Fibroblast of lung (primary cell): ENCODE measurements at places on chromosomes 16 and 17. TPM values are rescaled to one million over a fixed set of nuclear protein-coding genes. Genes with fewer than 3 reads are reported as not detected.

The FASN gene
- total RNA-seq: 85.0 and 242 TPM in 2 replicates

DNA sequence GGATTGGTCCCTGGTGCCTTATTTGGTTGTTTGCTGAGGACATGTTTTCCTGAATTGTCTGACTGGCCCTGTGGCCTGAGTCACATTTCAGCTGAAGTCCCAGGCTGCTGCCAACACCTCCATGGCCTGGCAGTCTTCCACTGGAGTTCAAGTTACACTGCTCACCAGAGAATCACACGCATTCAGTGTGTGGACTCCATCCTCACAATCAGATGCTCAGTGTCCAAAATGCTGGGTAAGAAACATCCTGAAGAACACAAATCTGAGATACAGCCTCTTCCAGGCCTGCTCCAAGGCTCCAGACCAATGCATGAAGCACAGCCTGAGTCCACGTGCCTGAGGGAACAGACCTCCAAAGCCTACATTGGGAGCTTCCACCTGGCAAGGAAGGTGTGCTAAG is 19.2 kb downstream of the CD300LB start:
- peak; percentile 7 for DNase-seq

- peak; percentile 65 for DNase-seq
Measured at GRCh38 chr16:83002351-83003334, 375.9 kb downstream of the CDH13 start.

DNA sequence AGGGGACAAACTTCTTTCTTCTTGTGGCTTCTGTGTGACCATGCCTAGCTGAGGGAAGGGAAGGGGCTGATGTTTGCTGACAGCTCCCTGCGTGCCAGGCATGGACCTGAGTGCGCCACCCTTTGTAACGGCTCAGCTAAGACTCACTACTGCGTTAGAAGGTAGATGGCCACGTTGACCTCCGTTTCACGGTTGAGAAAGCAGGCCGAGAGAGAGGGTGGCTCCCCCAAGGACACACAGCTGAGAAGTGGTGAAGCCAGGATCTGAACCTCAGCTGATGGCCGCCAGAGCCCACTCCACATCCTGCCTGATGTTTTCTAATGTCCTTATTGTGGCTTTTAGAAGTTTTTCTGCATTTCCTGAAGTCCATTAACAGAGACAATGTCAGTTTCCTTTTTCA is 45.1 kb downstream of the RGS9 start:
- DNase-seq: no peak

DNA sequence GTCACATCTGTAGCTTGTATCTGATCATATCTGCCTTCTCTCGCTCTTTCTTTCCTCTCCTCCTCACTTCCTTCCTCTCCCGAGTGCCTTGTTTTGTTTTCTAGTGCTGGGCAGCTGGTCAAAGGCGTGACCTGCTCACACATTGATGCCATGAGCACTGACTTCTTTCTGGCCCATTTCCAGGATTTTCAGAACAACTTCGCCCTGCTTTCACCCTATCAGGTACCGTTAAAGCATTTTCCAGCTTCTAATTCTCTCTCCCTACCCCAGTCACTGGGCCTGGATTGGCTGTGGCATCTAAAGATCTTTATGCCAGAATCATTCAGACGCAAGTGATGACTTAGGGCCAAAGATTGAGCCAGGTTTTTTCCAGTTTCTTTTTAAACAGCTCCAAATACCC is 55.5 kb downstream of the OTOA start:
- no peak for DNase-seq

GRCh38 chr17:8426094-8426720 is 9.5 kb upstream of the NDEL1 start:
- DNase-seq: no peak

DNA sequence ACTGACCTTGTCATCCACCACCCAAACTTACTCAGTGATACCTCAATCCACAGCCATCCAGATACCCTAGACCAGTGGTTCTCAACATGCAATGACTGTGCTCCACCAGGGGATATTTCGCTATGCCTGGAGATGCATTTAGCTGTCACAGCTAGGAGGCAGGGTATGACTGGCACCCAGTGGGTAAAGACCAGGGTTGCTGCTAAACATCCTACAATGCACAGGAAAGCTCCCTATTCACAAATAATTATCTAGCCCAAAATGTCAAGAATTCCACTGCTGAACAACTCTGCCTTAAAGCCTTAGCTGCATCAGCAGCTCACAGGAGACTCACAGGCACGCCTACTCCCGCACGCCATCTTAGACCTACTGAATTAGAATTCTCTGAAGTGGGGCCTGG is 212.6 kb downstream of the GRIN2A start:
- DNase-seq: no peak

The RAP1GAP2 gene
- total RNA-seq: 0.33 and 0.51 TPM in 2 replicates

- no peak for DNase-seq
Measured at GRCh38 chr17:40447148-40447644, 3.9 kb downstream of the IGFBP4 start.

The CD19 gene
- total RNA-seq: under 0.01 and 0.26 TPM in 2 replicates

- no peak for DNase-seq
Measured at GRCh38 chr17:38327936-38328335, 15.8 kb downstream of the GPR179 start.

- DNase-seq: no peak
Measured at GRCh38 chr17:37284191-37284590, 91.6 kb upstream of the C17orf78 start.

The KIF2B gene
- total RNA-seq: not detected in 2 replicates

DNA sequence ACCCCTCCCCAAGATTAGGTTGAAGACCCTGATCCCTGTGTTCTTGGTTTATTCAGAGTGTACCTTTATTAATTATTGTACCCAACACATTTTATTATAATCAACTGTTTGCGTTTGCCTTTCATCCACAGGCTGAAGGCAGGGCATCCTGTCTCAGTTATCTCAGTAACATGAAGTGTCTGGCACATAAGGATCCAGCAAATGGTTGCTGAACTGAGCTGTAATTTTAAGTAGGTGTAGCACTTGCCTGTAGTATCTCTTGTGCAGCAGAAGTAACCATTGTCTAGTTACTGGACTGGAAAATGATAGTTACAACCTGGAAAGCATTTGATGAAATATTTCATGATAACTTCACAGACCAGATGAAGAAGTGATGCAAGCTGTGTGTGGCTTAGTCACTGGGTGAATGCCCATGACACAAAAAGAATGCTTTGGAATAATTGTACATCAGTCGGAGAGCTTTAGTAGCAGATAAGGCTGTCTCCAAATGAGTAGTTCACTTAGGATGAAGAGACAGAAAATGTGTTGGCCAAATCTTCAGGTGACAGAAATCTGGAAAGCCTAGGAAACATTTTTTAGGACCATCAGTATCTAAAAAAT is 56.6 kb downstream of the ESRP2 start:
- DNase-seq: no peak

DNA sequence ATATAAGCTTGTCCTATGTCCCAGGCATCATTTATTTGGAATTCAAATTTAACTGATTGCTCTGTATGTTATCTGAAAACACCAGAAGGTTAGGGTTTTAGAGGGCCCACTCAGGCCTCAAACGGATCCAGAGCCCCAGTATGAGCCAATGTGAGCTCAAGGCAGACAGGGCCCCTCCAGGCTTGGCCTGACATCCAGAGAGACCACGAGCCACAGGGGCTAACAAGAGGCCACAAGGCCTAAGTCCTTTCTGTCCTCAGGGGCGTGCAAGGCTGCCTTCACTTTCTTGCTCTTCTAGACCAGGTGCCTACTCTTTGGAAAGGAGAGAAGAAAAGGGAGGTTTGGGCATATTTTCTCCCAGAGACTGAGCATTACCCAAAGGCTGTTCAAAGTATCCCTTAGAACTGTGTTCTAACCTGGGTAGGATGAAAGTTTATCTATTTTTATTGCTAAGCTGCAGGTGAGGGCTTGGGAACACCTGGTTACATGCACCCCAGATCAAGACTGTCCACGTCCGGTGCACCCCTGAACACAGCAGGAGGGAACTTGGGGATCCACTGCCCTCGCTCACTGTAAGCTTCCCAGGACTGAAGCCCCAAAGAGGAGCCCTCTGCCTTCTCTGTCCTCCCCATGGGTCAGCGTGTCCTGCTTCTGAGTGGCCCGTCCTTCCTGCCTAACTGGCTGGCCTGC is 1.5 kb upstream of the ENGASE start:
- no peak for DNase-seq

- no peak for DNase-seq
Measured at GRCh38 chr17:19238167-19238505, 970 bp downstream of the EPN2 start.

DNA sequence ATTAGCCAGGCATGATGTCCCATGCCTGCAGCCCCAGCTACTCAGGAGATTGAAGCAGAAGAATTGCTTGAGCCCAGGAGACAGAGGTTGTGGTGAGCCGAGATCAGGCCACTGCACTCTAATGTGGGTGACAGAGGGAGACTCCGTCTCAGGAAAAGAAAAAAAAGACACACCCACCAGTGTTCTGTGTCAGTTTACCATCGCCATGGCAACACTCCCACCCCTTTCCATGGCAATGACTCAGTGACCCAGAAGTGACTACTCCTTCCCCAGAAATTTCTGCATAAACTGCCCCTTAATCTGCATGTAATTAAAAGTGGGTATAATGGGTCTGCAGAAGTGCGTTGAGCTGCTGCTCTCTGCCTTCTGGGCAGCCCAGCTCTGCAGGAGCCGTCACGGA is 4.0 kb upstream of the ZC3H18 start:
- peak; percentile 72 for DNase-seq

GRCh38 chr17:16415031-16415924 is at the start of gene TRPV2:
TRPV2 (plus strand) TSS chr17:16415571; CDS start chr17:16417669, 2,098 bp downstream.
- no peak for DNase-seq

GRCh38 chr17:18257982-18258355 is 569 bp downstream of the FLII start:
- peak; percentile 71 for DNase-seq

The TMEM100 gene
- 1.7 and 2.6 TPM in 2 replicates for total RNA-seq

DNA sequence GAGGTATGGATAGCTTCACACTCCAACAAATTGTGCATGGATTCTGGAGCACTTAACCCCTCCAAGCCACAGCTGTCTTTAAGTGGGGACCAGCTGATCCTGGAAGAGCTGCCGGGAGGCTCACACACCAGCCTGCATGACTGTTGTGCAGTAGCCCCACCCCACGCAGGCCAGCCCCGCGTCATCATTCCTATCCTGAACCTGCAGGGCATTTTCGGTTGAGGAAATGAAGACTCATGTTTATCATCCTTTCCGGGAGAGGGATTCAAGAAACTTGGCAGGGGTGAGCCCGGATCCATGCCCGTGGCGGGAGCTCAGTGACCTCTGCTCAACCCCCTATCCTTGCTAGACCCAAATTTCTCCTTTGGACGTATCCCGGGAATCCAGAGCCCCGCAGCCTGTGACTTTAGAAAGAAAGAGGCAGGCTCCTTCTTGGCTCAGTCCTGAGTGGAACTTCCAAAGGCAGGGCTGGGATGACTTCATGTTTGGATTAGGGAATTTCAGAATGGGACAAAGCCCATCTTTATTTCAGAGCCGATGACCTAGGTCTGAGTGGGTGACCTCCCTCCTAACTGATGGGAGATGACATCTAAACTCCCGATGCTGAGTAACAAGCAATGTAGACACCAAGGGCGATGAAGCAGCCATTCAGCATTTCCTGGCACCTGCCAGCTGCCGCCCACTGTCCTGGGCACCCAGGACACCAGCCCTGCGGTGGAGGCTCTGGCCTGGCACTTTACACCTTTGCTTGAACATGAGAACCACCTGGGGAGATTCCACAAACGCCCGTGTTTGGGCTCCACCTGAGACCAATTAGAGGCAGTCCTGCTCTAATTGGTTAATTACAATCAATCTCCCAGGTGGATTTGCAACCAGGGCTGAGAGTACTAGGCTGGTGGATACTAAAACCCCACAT is 43.3 kb upstream of the CMIP start:
- peak; percentile 11 for DNase-seq

DNA sequence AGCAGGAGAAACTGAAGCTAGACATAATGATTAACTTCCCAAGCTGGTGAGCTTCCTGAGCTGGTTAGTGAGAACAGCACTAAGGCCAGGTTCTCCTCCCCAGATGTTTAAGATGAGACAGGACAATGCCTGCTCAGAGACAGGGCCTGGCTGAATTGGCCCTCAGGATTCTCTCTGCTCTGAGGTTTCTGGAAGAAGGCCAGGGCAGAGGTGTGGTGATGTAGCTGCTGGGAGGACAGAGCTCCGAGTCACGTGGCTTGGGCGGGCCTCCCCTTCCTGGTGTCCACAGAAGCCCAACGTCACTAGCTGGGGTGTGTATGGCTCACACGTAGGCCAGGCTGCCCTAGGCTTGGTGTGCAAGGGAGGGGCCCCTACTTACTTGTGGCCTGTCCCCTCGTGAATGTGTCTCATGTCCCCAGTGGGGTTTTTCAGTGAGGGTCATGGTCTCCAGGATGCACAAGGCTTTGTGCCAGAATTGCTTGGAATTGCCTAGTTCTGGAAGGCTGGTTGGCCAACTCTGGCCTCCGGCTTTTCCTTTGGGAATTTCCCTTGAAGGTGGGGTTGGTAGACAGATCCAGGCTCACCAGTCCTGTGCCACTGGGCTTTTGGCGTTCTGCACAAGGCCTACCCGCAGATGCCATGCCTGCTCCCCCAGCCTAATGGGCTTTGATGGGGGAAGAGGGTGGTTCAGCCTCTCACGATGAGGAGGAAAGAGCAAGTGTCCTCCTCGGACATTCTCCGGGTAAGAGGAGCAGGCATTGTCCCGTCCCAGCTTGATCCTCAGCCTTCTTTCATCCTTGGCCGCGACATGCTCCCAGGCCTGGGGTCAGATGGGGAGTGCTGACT is 3.4 kb downstream of the NOD2 start:
- peak; percentile 46 for DNase-seq

DNA sequence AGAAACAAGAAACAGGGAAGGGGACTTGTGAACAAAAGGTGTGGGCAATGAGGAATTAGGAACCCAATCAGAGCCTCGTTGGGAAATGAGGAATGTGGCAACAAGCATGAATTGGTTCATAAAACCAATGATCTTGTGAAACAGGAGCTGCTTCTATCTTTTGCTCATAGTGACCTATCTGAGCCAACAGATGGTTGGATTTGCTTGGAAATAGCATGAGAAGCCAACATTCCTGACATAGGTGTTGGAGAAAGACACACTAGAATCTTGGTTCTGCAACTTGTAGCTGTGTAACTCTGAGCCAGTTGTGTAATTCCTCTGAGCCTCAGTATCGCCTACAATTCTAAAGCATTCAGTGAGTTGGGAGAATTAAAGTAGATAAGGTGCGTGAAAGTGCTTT is 251.9 kb upstream of the AXIN2 start:
- peak; percentile 1 for DNase-seq

The SLC5A11 gene
- under 0.01 TPM in 1 of 2 replicates, not detected in the other for total RNA-seq

GRCh38 chr16:63714876-63715275 is 1407.0 kb downstream of the CDH11 start:
- no peak for DNase-seq

DNA sequence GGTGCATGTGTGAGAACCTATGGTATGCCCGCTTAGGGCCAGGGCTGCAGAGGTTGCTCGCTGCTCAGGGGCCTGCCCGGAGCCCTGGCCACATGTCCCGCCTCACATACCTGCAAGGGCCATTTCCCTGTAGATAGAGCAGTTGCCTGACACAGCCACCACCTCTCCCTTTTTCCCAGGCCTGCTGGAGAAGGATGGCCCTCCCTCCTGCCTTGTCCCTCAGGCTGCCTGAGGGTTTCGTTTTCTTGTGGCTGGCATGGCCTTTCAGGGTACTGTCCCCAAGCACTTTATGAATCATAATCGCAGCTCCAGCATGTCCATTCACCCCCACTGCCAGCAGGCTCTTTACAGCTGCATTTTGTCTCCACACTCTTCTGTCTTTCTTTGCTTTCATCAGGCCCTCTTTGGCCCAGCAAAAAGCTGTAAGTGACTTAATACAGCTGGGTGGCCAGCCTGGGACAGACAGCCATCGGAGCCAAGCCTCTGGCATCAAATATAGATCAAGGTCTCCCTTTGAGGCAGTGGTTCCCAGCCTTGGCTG is 65.7 kb downstream of the MPRIP start:
- peak; percentile 82 for DNase-seq

- no peak for DNase-seq
Measured at GRCh38 chr17:82687871-82688270, 10.6 kb downstream of the RAB40B start.
